ENCODE measurements at places on chromosomes 13 and 19. TPM values are rescaled to one million over a fixed set of nuclear protein-coding genes. Genes with fewer than 3 reads are reported as not detected.

Gene MEIS3
- total RNA-seq, result 2.7 TPM

Gene FCAR
- total RNA-seq, result not detected

Gene NKPD1
- total RNA-seq, result 0.08 TPM

Gene PRMT1
- 66.7 TPM for total RNA-seq

Gene TTC9B
- total RNA-seq, result 0.45 TPM

Gene ZSWIM9
- 5.8 TPM for total RNA-seq

Gene ZBTB7A
- total RNA-seq, result 124 TPM

Gene PRR36
- 0.22 TPM for total RNA-seq

Gene OVOL3
- total RNA-seq, result not detected

Gene SMARCA4
- 98.6 TPM for total RNA-seq

Gene C19orf33
- 276 TPM for total RNA-seq

Gene NLRP7
- total RNA-seq, result 0.17 TPM

Gene ZNF221
- total RNA-seq, result 2.1 TPM

Gene SLC6A16
- total RNA-seq, result 0.50 TPM

Gene TIMM50
- total RNA-seq, result 47.8 TPM

Gene TTYH1
- 1.1 TPM for total RNA-seq

Gene CLEC17A
- 0.36 TPM for total RNA-seq

Gene CD209
- total RNA-seq, result 12.1 TPM

Gene PLIN5
- total RNA-seq, result 1.9 TPM

Gene TMIGD2
- total RNA-seq, result 0.85 TPM

Gene CEACAM8
- total RNA-seq, result 0.89 TPM

Gene CERS4
- 7.3 TPM for total RNA-seq

Gene ZIC5
- total RNA-seq, result not detected

Gene SPRED3
- 1.6 TPM for total RNA-seq

Measured in left colon (tissue), 2 donors.